ENCODE measurements at places on chromosomes 3 and 15.

DNA sequence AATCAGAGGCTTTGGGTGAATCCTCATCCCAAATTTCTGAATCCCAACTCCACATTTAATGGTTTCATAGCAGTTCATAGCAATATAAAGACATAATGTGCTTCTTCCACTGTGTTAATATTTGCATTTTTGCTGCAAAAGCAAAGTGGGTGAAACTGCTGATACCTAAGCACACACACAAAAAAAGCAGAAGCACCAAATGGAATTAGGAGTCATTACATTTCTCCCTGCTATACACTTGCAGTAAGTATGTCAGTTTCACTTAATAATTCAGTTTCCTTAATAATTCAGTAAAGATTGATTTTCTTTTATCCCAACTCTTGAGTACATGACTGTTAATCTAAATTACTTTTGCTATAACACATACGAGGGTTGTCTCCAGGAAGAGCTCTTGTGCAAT is 48.9 kb upstream of the ALCAM start:
- DNase-seq, result no peak
- no peak overlapping the region for H3K27ac ChIP-seq
- no peak overlapping the region for H3K4me3 ChIP-seq

GRCh38 chr3:150825916-150826377 is 63.0 kb upstream of the SIAH2 start:
- no peaks in the 10 kb centered on the region for H3K27me3 ChIP-seq
- H3K4me3 ChIP-seq, result no peak overlapping the region
- H3K4me1 ChIP-seq, result no peaks in the 10 kb centered on the region
- no peaks in the 10 kb centered on the region for H3K36me3 ChIP-seq
- DNase-seq, result no peak

- no peaks in the 10 kb centered on the region for H3K27me3 ChIP-seq
- peaks cover 14% of the 10 kb centered on the region for H3K4me1 ChIP-seq
- no peak overlapping the region for H3K4me3 ChIP-seq
- DNase-seq, result no peak
- no peaks in the 10 kb centered on the region for H3K36me3 ChIP-seq
- H3K27ac ChIP-seq, result no peak overlapping the region
These were observed 105.1 kb upstream of the ETV5 start for GRCh38 chr3:186213946-186214345.

GRCh38 chr3:115990669-115991068 is 367.4 kb downstream of the GAP43 start:
- H3K27me3 ChIP-seq, result no peaks in the 10 kb centered on the region
- no peaks in the 10 kb centered on the region for H3K36me3 ChIP-seq
- DNase-seq, result no peak
- H3K4me3 ChIP-seq, result no peak overlapping the region
- no peak overlapping the region for H3K27ac ChIP-seq

DNA sequence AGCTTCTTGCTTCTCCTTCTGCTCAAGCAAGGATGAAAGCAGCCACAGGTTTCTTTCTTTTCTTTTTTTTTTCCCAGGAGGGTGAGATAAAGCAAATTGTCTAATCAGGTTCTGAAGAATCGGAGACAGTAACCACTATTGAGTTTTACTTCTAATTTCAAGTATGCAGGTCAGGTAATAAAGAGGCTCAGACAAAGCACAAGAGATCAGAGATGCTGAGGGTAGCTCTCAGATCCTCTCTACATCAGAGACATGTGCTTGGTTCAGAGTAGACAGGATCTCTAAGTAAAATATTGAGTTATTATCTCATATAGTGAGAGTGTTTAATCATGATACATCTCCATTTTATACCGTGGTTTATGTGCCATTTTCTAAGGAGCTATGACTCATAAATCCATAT is 168.5 kb downstream of the NFKBIZ start:
- H3K4me3 ChIP-seq, result no peak overlapping the region
- no peaks in the 10 kb centered on the region for H3K27me3 ChIP-seq
- no peaks in the 10 kb centered on the region for H3K36me3 ChIP-seq
- no peaks in the 10 kb centered on the region for H3K4me1 ChIP-seq

DNA sequence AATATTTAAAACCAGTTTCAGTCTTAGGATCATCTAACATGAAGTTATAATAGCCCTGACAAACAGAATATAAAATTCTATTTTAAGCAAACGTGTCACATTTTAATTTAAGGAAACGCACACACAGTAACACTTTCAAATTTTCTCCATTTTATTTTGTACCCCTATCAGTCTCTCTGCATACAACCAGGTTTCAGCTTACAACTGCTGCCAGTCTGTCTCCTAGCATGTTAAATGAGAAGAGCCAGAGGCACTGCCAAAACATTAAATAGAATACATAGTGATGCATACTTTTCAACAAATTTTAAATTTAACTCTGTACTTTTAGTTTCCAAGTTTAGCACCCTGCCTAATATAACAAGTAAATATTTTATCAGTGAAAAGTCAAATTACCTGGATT is 60.8 kb downstream of the UACA start:
- no peaks in the 10 kb centered on the region for H3K4me1 ChIP-seq
- no peaks in the 10 kb centered on the region for H3K27me3 ChIP-seq
- no peaks in the 10 kb centered on the region for H3K36me3 ChIP-seq
- H3K27ac ChIP-seq, result no peak overlapping the region

DNA sequence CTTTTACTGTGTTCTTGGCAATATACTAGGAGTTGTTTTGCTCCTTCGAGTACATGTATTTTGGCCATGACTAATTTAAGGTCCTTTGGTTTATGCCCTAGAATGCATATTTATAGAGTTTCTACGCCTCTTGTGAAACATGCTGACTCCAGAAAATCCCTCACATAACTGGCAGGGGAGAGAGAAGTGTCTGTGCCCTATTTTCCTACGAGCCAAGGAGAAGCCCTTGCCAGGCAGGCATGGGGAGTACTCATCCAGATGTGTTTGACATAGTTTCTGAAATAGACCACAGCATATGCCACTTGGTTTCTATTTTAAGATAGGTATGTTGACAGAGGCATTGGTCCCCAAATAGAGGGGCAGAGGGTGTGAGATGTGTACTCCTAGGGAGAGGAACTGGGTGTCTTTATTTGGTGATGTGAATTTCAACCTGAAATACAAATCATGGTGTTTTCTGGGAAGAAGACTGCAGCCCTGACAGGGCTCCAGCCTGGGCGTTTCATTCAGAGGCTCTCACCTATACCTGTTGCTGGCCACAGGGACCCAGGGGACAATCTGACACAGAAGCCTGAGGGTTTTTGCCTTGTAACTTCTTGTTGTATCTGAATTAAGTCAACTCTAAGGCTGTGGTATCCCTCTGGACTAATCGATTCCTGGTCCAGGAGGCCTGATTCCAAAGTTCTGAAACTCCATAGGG is 267.8 kb upstream of the C2CD4B start:
- DNase-seq, result no peak
- H3K36me3 ChIP-seq, result no peaks in the 10 kb centered on the region
- peak overlapping the region; percentile 58 for H3K27ac ChIP-seq
- H3K4me1 ChIP-seq, result no peaks in the 10 kb centered on the region

- peak; percentile 15 for DNase-seq
These were observed 255.2 kb downstream of the NR2F2 start for GRCh38 chr15:96585484-96586386.

GRCh38 chr15:72911626-72912025 is 128.1 kb upstream of the ADPGK start:
- H3K36me3 ChIP-seq, result no peaks in the 10 kb centered on the region
- peak; percentile 47 for DNase-seq
- no peak overlapping the region for H3K27ac ChIP-seq
- H3K4me1 ChIP-seq, result no peaks in the 10 kb centered on the region
- H3K4me3 ChIP-seq, result no peak overlapping the region
- no peaks in the 10 kb centered on the region for H3K27me3 ChIP-seq

GRCh38 chr3:183906234-183906921 is 21.7 kb upstream of the PARL start:
- DNase-seq, result no peak
- no peaks in the 10 kb centered on the region for H3K27me3 ChIP-seq
- H3K4me3 ChIP-seq, result no peak overlapping the region
- H3K36me3 ChIP-seq, result no peaks in the 10 kb centered on the region
- no peaks in the 10 kb centered on the region for H3K4me1 ChIP-seq
- no peak overlapping the region for H3K27ac ChIP-seq

- no peaks in the 10 kb centered on the region for H3K27me3 ChIP-seq
- no peak overlapping the region for H3K27ac ChIP-seq
- DNase-seq, result no peak
These were observed 114.8 kb downstream of the DLG1 start for GRCh38 chr3:197183582-197183981.

- H3K27ac ChIP-seq, result peak overlapping the region; percentile 89
- no peak overlapping the region for H3K4me3 ChIP-seq
- no peaks in the 10 kb centered on the region for H3K27me3 ChIP-seq
- peaks cover 55% of the 10 kb centered on the region for H3K4me1 ChIP-seq
- peaks cover 14% of the 10 kb centered on the region for H3K36me3 ChIP-seq
These were observed 206.9 kb downstream of the KLHL25 start for GRCh38 chr15:85587707-85588411.

- no peak overlapping the region for H3K27ac ChIP-seq
- peaks cover 5% of the 10 kb centered on the region for H3K36me3 ChIP-seq
- no peaks in the 10 kb centered on the region for H3K4me1 ChIP-seq
- H3K4me3 ChIP-seq, result no peak overlapping the region
- H3K27me3 ChIP-seq, result no peaks in the 10 kb centered on the region
- no peak for DNase-seq
These were observed 42.9 kb downstream of the GALK2 start for GRCh38 chr15:49212897-49213296.

- DNase-seq, result no peak
- no peaks in the 10 kb centered on the region for H3K36me3 ChIP-seq
- no peak overlapping the region for H3K4me3 ChIP-seq
These were observed 135.1 kb upstream of the HACD2 start for GRCh38 chr3:123719862-123720453.

GRCh38 chr3:30084971-30085403 is 521.4 kb upstream of the TGFBR2 start:
- DNase-seq, result peak; percentile 77
- no peaks in the 10 kb centered on the region for H3K36me3 ChIP-seq
- peak overlapping the region; percentile 60 for H3K27ac ChIP-seq
- no peak overlapping the region for H3K4me3 ChIP-seq

DNA sequence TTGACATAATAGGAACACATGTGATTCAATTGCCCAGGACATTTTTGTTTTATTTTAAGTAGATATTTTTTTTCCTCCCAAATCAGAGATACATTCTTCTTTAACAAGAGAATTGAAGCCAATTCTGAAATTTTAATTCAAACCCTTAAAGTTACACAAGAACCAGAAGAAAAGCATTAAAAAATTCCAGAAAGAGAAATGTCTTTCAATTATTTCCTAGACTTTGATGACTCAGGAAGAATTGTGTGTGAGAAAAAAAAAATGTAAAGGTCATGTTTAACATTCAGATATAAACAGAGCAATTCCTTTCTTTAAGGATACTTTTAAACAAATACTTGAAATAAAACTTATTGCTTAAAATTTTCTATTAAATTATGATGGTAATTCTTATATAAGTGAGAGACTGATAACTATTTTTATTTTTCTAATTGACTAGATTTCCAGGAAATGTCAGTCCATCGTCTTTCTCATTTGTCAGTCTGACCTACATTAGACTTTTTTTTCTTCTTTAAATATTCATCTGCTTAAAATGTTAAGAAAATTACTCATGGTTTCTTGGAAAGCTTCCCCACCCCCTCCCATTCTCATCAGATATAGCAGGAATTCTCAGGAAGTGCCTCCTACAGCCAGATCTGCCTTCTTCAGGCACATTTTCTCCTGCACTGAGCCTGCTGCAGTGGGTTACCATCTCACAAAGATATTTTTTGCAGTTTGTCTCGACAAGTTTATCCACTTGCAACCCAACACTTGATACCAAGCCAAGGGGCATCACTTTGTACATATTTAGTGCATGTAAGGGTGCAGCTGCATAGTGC is 261.8 kb upstream of the CBLB start:
- DNase-seq, result no peak
- H3K4me1 ChIP-seq, result no peaks in the 10 kb centered on the region
- H3K27ac ChIP-seq, result no peak overlapping the region
- no peak overlapping the region for H3K4me3 ChIP-seq
- no peaks in the 10 kb centered on the region for H3K36me3 ChIP-seq

- H3K27ac ChIP-seq, result no peak overlapping the region
- H3K36me3 ChIP-seq, result no peaks in the 10 kb centered on the region
- no peak overlapping the region for H3K4me3 ChIP-seq
- DNase-seq, result no peak
- no peaks in the 10 kb centered on the region for H3K27me3 ChIP-seq
- H3K4me1 ChIP-seq, result peaks cover 5% of the 10 kb centered on the region
These were observed 20.1 kb downstream of the FBXO22 start for GRCh38 chr15:75923756-75924155.

GRCh38 chr3:120473896-120474675 is 23.3 kb upstream of the FSTL1 start:
- no peak overlapping the region for H3K27ac ChIP-seq
- no peak for DNase-seq
- H3K27me3 ChIP-seq, result peaks cover 3% of the 10 kb centered on the region
- H3K36me3 ChIP-seq, result no peaks in the 10 kb centered on the region

DNA sequence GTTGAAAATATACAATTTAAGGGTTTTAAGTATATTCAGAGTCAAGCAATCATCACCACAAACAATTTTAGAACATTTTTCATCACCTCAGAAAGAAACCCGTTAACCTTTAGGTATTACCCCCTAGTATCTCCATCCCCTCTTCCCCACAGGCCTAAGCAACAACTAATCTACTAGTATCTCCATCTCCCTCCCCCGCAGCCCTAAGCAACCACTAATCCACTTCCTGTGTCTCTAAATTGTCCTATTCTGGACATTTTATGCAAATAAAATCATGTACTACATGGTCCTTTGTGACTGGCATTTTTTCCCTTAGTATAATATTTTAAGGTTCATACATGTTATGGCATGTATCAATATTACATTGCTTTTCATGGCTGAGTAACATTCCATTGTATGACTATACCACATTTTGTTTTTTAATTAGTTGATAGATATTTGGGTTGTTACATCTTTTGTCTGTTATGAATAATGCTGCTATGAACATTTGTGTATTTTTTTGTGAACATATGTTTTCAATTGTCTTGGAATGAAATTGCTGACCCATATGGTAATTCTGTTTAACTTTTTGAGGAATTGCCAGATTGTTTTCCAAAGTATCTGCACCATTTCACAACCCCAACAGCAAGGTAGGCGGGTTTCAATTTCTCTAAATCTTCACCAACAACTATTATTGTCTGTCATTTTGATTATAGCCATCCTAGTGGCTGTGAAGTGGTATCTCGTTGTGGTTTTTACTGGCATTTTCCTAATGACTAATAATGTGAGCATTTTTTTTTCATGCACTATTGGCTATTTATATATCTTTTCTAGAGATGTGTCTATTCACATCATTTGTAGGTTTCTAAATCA is 215.6 kb upstream of the CD96 start:
- no peak for DNase-seq
- H3K36me3 ChIP-seq, result no peaks in the 10 kb centered on the region
- no peak overlapping the region for H3K27ac ChIP-seq
- no peaks in the 10 kb centered on the region for H3K4me1 ChIP-seq

DNA sequence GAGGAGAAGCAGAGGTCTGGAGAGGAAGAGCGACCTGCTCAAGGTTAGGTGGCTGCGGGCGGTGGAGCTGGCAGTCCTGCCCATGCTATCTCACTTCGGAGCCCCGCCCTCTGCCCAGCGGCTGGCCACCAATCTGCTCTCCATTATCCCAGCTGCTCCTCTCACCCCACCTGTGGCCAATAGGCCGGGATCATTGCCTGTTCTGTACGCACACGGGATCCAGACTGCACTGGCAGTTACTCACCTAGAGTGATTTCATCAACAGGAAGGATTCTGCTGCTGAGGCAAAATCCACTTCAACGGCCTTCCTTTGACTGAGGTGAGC is 100.6 kb downstream of the TLE3 start:
- H3K27me3 ChIP-seq, result no peaks in the 10 kb centered on the region
- H3K4me3 ChIP-seq, result no peak overlapping the region
- peak; percentile 93 for DNase-seq
- H3K36me3 ChIP-seq, result no peaks in the 10 kb centered on the region
- H3K27ac ChIP-seq, result peak overlapping the region; percentile 77

Data from small intestine (tissue), 16 donors.